ENCODE measurements at places on chromosomes 7 and 10. TPM values are rescaled to one million over a fixed set of nuclear protein-coding genes. Genes with fewer than 3 reads are reported as not detected.

DNA sequence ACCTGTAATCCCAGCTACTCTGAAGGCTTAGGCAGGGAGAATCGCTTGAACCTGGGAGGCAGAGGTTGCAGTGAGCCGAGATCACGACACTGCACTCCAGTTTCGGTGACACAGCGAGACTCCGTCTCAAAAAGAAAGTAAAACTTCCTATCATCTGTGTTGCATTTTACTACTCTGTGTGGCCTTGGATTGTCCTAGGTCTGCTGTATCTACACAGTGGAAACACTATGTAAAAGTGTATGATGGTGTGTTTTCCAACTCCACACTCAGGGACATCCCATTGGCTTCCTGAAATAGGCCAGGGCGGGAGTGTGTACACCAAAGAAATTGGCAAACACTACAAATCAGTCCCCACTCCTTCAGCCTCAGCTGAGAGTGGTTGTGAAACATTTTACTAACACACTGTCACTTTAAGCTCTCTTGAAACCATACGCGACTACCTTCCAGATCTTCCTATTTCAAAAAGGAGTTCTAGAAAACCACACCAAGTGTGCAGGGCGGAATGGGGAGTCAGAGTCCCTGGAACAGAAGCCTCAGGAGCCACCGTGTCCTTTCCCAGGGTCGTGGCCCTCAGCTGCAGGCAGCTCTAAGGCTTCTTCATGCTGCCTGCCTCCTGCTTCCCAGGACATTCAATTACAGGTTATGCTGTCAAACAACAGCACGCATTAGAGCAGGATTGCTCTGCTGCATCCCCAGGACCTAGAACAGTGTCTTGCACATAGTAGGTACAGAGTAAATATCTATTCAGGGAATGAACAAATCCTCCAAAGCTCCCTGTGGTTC lies 275.4 kb downstream of the PARD3 start:
- no peak for DNase-seq

DNA sequence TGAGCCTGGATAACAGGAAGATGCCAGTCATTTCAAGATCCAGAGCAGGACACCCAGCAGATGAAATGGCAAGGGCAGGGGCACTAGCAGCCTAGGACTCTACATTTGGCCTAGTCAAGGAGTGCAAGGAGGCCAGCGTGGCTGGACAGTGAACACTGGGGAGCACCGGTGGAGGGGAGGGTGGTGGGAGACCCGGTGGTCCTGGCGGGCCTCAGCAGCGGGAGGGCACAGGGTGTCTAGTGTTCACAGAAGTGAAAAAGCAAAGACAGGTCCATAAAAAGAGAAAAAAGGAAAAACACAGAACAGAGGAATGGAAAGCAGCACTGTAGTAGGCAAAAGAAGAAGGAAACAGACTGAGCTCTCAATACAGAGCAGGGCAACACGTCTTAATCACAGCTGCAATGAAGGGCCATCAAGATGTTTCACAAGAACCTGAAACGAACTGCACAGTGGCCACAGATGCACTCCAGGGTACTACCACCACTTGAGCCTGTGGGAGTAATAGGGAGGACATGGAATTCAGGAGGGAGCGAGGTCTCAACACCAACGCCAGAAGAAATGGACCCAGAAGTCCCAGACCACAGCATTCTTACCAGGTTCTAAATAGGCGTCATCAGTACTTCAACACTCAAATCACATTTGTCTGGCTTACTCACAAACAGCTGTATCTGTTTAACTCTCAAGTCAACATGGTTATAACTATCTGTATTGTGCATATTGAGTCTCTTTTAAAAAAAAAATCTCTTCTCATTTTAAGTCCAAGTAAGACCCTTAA lies 573.7 kb downstream of the PARD3 start:
- DNase-seq = no peak

GRCh38 chr10:72276421-72277339 lies 3.0 kb downstream of the DDIT4 start:
- no peak for DNase-seq

GRCh38 chr7:123996327-123996625 lies 36.6 kb downstream of the TMEM229A start:
- DNase-seq = no peak

- DNase-seq = no peak
These were observed 133.8 kb downstream of the SEMA3A start for GRCh38 chr7:84060760-84061261.

GRCh38 chr7:124480036-124480820 lies 285.4 kb downstream of the GPR37 start:
- no peak for DNase-seq

- DNase-seq = no peak
These were observed 36.7 kb downstream of the GOT1 start for GRCh38 chr10:99393683-99394082.

DNA sequence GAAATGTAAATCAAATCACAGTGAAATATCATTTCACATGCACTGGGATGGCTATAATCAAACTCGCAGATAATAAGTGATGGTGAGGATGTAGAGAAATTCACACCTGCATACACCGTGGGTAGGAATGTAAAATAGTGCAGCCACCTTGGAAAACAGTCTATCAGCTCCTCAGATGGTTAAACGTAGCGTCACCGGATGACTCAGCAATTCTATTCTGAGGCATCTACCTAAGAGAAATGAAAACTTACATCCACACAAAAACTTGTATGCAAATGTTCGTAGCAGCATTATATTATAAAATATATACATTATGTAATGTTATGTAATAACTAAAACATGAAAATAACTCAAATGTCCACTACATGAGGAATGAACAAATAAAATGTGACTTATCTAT lies 38.9 kb downstream of the SH3PXD2A start:
- DNase-seq = no peak

GRCh38 chr7:35386082-35386815 lies 132.3 kb upstream of the TBX20 start:
- no peak for DNase-seq

- no peak for DNase-seq
These were observed 87.4 kb upstream of the RET start for GRCh38 chr10:42989481-42989921.

GRCh38 chr10:92290837-92291615 lies at the start of the genes CPEB3 and MARCHF5:
CPEB3 (minus strand) TSS chr10:92291078; CDS start chr10:92240350, 50,728 bp downstream.
MARCHF5 (plus strand) TSS chr10:92291167; CDS start chr10:92291495, 328 bp downstream.
- DNase-seq = peak; percentile 99

DNA sequence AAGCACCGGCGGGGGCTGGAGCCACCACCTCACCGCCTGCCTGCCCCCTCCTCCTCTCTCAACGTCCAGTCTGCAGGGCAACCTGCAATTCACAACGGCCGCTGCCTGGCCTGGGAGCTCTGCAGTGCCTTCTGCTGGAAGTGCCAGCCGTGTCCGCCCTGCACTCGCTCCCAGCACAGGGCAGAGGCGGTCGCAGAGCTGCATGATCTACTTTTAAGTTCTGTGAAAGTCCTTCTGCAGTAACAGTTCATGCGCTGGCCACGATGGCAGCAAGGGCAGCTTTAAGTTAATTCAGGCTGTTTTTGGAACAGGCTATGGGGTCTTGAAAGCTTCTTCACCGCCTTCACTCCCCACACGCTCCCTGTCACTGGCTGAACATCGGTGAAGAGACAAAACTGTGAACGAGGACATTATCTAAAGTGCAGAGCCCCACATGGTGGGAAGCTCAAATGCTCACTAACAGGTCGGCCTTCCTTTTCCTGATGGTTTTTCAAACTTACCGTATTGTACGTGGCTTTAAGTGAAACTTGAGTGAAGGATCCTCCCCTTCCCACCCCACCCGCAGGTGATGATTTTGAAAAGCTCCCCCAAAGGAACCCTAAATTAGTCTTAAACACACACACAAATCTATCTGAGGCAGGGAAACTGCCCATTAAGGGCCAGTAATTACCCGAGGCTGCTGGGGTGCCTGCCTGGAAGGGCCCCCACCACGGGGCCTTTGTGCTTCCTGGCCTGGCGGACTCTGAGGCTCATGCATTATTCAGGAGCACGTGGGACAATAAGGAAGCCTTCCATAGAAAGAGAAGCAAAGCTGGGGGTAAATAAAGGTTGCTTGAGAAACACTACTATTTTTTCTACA lies 504.3 kb downstream of the DNAJB6 start:
- DNase-seq = no peak

- DNase-seq = no peak
These were observed 39.2 kb upstream of the MKRN1 start for GRCh38 chr7:140518370-140519006.

GRCh38 chr7:112866424-112866823 lies 76.2 kb upstream of the TMEM168 start:
- DNase-seq = no peak

- no peak for DNase-seq
These were observed 1078.0 kb downstream of the LRMDA start for GRCh38 chr10:76509446-76509845.

DNA sequence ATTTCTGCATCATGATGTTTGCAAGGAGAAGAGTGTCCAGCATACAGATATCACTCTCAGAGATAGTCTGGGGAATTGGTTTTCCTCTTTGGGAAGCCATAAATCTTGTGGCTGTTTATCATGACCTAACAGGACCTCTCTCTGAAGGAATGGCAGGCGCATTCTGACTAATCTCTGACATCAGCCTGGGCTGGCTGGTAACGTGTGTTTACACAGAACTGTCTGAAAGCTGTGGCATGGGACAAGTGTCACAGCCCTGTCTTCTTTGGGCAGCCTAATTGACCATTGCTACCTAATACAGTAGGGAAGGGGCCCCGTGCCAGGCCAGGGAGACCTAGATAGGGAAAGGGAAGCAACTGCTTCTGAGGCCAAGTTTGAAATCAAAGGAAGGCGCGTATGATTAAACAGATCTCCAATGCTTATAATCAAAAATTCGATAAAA lies 73.9 kb upstream of the CABCOCO1 start:
- no peak for DNase-seq

- no peak for DNase-seq
These were observed 12.8 kb downstream of the CACNA2D1 start for GRCh38 chr7:82430500-82431465.

DNA sequence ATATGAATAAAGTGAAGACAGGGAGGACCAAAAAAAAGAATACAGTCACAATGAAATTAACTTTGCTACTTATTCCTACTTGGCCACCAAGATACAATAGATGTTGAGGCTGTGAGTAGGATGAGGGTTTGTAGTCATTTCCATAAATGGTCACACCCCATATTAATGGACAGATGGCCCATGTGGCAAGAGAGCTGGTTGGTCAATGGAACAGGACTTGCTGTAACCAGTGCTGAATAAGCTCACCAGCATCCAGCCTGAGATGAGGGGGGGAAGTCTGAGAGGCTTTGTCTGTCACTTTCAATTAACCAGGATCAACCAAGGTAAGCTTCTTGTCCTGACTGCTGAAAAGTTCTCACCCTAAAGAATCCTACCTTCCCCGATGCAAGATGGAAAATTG lies 130.4 kb upstream of the KCNMA1 start:
- no peak for DNase-seq

- DNase-seq = no peak
These were observed 147.7 kb downstream of the SND1 start for GRCh38 chr7:127799535-127800305.

DNA sequence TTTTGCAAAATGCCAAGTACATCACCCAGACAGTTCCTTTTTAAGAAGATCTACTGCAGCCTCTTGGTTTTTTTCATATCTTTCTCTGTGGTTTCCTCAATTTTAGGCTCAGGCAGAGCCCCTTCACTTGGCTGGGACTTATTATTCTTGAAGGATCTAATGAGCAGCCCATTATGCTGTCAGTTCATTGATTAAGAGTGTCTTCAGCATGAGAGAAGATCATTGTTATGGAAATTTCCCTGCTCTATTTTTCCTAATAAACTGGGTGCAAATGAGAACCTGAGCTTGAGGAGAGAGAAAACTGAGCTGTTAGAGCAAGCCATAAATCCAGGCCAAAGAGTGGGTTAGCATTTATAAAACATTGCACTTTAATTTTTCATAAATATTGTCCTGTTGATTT lies 146.5 kb downstream of the SEC23IP start:
- DNase-seq = no peak

DNA sequence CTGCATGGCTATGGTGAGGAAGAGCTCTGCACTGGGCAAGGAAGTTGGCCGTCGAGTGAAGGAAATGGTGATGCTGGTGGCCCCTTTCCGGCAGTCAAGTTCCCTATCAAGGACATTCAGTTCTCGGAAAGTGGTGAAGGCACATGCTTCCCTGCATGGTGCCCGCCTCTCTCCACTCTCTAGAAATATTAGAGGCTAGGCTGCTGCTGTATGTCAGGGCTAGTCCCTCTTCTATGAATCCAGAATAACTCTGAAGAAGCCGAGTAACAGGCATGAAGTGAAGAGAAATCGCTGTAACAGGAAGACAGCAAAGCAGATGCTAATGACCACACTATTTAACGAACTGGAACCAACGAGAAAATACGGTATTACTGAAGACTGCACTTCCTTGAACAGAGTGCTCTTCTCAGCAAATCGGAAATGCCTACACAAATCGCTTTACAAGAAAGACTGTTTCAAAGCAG lies 5.4 kb downstream of the IDI1 start:
- DNase-seq = no peak

GRCh38 chr10:119677126-119677525 lies 25.9 kb downstream of the BAG3 start:
- no peak for DNase-seq

DNA sequence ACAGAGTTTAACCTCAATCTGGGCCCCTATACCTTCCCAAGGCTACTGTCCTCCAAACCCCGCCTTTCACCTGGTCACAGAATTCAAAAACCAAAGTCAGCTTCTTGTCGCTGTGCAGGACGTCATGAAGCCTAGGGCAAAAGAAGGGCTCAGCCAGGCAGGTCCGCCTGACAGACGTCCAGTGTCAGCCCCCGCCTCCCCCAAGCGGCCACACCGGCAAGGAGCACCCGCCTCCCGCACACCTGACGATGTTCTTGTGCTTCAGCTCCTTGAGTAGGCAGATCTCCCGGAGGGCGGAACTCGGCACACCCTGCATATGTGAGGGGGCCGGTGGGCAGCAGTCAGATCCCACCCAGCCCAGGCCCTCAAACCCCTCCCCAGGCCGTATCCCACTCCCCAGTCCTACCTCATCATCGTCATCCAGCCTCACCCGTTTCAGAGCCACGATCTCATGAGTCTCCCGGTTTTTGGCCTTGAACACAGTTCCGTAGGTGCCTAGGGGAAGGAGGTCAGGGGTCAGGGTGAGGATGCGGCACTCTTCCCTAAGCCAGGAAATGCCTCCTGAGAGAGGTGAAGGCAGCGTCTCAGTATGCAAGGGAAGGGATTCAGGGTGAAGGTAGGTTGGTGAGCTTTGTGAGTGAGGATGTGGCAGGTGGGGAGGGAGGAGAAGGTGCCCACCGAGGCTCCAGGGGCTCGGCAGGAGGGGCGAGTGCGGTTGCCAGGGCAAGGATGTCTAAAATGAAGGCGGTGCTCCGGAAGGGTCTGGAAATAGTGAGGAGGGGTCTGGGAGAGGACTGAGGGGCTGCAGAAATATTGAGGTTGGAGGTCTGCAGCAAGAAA lies 811 bp downstream of the CDK5 start:
- DNase-seq = peak; percentile 57

GRCh38 chr7:94366832-94367231 lies 27.9 kb upstream of the COL1A2 start:
- DNase-seq = no peak

Gene RBM20
- 0.96 TPM for polyA plus RNA-seq

Gene CFAP70
- 5.3 TPM for polyA plus RNA-seq

Gene CFTR
- polyA plus RNA-seq = 53.1 TPM

Gene OPALIN
- polyA plus RNA-seq = not detected

Gene UTF1
- not detected for polyA plus RNA-seq

Gene ANK3
- polyA plus RNA-seq = 89.1 TPM

Gene CPED1
- 12.1 TPM for polyA plus RNA-seq

Gene SPDYE9
- 0.37 TPM for polyA plus RNA-seq

Gene GLRX3
- polyA plus RNA-seq = 66.0 TPM

Gene UNCX
- not detected for polyA plus RNA-seq

Gene MYOZ1
- polyA plus RNA-seq = 0.94 TPM

Gene DNAJB9
- polyA plus RNA-seq = 30.5 TPM

All from large intestine (tissue), 12 donors.